Cerebellar nuclear complex (tissue), 1 donor: ENCODE measurements at places on chromosomes 4 and X.
A peak's percentile ranks its signal among the peaks of the same experiment; 100 is the strongest.

DNA sequence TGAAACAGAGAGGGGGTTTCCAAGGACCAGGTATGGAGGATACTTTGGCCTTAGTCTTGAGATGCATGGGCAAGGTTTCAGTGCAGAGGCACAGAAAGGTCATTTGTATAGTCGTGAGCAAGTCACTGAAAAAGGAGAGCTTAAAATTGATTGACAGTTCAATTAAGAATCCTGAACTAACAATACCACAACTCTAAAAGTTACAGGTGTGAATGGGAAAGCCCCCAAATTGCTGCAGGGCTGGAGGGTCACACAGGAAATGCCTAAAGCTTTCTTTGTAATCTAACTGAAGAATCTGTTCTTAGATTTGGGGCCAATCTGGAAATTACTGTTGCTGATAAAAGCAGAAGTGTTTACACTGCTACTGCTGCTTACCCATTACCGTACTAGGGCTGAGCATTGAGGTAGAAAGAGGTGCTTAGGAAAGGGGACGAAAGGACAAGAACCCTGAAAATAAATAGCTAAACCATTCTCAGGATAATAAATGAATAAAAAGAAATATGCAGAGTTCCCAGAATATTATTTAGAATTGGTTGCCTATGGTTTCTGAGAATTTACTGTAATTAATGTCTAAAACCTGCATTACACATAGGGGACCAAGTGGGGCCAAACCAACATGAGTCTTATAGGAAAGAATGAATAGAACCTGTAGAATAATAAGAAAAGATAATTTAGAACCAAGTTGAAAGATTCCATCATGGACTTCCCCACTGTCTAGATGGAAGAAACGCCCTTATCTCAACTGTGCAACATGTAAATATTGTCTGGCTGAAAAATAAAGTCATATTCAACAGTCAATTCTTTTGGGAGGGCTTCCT, 91.9 kb upstream of the PPP1R2C start:
- DNase-seq: no peak

GRCh38 chrX:102651242-102652011, at the start of gene GPRASP1:
Gene GPRASP1 (plus strand): TSS chrX:102651483. CDS start chrX:102653914, 2,431 bp downstream.
- no peak for DNase-seq

DNA sequence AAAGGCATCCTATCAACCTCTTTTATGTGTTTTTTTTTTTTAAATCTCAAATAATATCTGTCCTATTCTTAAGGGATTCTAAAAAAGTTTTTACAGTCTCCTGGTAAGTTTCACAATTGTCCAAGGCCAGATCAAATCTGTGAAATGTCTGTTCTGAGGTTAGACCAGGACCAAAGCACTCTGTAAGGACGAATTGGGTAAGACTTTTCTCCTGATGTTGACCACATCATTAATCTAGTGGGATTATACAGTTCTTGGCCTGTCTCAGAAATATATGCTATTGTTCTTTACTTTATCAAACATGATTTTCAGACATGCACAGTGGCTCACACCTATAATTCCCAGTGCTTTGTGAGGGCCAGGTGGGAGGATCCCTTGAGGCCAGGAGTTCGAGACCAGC, 45.8 kb upstream of the TMEM131L start:
- no peak for DNase-seq

DNA sequence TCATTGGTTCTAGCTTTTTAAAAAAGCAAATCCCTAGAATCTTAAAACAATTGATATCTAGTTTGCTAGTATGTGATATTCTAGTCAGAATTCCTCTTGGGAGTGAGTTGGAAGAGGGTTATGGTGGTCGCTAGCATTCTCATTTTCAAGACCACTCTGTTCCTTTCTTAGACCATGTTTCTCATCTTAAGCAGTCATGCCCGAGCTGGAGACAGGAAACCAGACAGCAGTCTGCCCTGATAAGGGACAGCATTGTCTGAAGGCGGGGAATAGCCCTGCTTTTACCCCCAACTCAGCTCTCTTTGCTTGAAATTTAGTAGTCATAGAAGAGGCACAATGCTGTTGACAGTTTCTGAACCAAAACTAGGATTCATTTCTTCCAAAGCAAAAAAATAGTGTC, 5.2 kb downstream of the KLF3 start:
- DNase-seq: no peak

GRCh38 chr4:27198971-27199370, 338.3 kb downstream of the STIM2 start:
- no peak for DNase-seq

GRCh38 chr4:6892190-6892908, 17.3 kb upstream of the TBC1D14 start:
- no peak for DNase-seq

DNA sequence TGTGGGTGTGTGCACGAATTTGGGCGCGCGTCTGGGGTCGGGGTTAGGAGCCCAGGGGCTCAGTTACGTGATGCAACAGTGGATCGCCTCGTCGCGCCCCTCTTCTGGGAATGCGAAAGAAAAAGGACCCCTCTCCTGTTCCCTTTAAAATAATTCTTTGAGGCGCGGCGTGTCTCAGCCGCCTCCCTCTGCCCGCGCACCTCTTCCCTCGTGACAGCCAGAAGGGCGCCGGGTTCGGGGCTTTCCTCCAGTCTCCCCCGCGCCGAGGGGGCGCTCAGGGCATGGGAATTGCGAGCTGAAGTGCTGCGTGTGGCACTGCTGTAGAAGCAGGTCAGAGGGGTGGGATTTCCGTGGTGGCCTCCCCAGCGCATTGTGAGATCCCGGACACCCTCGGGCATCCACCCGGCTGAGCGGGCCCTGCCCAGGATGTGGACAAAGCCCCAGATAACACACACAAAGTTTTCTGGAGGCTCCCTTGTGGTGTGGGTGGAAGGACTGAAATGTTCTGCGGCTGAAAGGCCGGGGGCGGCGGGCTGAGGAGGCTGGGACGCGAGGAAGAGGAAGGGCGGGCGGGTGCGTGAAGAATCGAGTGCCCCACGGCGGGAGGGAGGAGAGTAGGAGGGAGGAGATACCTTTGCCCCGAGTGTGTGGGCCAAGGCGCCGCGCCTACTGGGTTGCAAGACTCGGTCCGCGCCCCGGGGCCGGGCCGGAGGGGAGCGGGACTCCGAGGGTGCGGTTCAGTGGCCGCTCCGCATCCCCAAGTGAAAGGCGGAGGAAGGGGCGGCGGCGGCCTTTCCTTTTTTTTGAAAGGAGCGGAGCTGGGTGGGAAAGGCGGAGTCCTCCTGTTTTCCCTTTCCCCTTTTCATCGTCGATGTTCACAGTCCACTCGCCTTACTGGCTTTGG, 752 bp downstream of the SEPTIN11 start:
- no peak for DNase-seq

DNA sequence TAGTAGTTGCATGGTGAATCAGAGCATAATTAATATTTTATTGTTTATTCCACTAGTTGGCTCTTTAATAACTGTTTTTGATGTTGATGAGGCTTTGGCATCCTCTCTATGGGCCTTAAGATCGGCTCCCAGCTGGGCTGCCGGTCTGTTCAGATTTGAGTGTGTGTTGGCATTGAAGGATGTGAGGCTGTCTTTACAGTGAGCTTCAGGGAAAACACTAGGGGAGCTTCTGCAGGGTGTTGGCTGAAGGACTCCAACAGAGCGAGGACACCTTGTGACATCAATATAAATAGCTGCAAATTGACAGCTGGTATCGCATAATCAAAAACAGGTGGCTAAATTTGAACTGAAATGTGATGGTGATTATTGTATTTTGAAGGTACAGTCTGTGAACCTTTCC, 322.0 kb downstream of the FSTL5 start:
- peak; percentile 84 for DNase-seq

DNA sequence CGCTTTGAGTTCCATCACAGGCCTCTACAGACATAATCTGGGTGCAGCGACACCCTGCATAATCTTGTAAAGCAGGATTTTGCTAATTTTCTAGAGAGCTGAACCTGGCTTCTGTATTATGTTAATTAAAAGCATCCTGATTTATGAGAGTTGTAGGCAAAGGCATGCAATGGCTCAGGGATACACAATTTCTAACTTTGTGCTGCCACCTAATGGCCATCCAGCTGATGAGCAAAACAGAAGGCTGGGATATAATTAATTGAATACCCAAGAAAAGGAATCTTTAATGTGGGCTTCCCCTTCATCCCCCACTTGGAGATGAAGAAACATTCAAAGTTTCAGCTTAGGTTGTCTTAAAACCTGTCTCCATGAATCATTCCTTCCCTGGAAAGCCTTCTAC, 78.1 kb downstream of the BMP15 start:
- DNase-seq: peak; percentile 1

DNA sequence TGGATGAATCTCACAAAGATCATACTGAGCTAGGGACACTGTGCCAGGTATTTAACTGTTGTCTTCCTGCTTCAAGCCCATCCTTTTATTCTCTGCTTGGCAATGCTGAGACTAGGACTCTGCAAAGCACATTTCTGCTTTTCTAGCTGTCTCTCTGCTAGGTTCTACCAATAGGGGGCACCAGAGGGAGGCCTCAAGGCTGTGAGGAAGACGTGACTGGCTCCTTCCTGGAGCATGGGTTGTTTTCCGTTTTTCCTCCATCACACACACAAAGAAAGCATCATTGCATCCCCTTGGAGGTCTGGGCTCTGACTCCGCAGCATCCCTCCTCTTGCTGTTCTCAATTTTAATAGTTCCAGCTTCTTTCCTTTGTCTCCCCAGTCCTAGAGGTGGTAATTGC, 10.9 kb upstream of the DCTD start:
- no peak for DNase-seq
